Ovary (tissue), 10 donors: ENCODE measurements at places on chromosomes 4 and X. TPM values are rescaled to one million over a fixed set of nuclear protein-coding genes. Genes with fewer than 3 reads are reported as not detected.

- DNase-seq: no peak
These were observed 205.7 kb downstream of the FAT4 start for GRCh38 chr4:125520258-125520990.

DNA sequence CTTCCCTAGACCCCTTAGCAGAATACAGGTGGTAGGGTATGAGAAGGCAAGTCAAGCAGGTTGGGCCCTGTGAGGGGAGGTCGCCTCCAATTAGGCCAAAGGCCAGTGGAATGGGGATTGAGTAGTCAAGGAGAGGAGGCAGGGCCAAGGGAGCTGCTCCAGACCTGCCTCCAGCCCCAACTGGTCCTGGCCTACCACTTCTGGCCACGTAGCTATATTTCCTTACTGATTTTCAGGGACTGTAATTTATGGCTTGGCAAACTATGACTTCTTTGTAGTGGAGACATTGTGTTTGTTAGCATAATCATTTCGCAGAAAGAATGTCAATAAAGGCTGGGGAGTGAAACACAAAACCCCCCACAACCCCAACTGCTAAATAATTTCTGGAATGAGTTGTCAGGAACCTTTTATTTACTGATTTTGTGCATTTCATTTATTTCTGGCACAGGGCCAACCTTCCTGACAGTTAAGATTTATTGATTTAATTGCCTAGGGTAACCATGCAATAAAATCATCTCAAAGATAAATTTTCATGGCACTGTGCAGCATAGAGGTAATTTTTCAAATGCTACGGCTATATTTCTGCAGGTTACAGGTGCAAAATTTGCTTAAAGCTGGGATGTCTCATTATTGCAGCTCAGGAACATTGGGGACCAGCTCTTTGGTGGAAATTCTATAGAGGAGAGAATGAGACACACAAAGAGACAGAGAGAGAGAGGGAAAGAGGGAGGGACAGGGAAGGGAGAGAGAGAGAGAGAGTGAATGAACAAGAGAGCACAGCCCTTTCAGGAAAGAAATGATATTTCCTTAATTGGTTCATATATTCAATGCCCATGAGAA lies 494.9 kb downstream of the IDS start:
- DNase-seq: no peak

Gene WFS1
- 148 TPM for total RNA-seq

DNA sequence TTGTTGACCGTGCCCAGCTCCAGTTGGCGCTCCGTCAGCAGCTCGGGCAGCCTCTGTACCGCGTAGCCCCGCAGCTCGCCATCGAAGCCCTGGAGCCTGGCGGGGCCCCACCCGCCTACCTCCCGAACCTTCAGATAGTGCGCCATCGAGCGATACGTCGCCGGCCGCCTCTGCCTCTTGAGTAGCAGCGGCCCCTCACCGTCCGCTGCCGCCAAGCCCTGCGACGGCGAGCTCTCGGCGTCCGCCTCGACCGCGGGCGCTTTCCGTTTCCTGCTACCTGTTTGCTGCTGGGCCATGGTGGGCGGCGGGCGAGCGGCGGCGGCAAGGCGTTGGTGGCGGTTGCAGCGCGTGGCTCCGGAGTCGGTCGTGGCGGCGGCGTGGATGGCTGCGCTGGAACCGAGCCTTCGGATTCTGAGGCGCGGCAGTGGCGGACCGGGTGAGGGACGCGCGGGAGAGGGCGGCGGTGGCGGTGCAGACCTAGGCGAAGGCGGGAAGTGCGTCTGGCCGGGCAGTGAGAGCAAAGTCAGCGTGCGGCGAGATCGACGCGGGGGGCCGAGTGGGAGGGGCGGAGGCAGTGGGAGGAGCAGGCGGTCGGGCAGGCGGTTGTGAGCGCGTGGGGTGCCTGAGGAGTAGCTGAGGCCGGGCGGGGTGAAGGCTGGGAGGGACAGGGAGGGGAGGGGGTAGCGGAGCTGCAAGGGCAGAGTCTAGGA lies at the start of gene DCAF12L1:
Gene DCAF12L1, minus strand, starts transcription at position 502 of the 710 bp plus-strand sequence. Its CDS starts 206 bp downstream, at position 296.
- peak; percentile 37 for DNase-seq

DNA sequence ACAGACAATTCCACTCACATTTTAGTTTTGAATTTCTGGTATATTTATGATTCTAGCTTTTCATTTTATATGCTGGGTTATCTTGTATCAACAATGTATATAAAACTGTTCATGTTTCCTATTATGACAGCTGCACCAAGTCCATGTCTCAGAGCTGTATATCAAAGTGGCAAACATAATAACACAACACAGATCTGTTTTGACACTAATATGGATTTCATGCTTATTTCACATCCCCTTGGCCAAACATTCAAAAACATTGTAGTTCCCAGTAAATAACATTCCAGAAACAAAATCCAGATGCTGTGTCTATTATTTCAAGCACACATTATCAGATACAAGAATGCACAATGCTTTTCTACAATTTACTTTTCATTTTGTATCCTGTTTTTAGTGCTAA lies 380.6 kb upstream of the MAGEB2 start:
- DNase-seq: no peak

DNA sequence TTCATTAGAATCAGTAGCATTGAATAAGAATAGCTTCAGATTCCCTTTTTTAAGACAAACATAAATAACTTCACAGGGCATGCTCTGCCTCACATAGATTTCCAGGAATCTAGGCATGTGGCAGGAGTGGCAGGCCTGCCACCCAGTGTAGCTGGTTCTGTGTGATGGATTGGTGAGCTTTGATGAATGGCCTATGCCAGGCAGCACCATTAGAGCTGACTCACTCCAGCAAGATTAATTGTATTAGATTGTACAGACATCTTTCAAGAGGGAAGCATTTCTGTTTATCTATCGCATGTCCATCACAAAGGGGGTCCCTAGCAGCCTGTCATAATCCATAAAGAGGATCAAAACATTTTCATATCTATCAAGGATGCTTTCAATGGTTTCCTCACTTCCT lies 71.9 kb downstream of the NAA11 start:
- DNase-seq: no peak

DNA sequence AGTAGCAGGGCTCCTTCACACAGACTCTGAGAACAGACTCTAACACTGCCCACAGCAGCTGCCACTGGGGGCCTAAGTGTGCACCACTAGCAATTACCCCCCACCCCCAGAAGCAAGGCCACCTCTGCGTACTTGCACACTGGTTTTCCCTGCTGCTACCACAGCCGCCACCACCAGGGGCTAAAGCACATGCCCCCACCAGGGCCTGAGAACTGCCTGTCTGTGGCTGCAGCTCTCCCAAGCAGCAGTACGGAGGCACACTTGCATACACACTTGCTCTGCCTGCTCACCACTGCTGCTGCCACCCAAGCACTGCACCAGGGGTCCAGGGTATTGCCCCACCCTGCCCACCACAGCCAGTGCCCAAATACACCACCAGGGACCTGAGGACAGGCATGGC lies 59.6 kb downstream of the SCML2 start:
- DNase-seq: no peak

Gene G3BP2
- total RNA-seq: 96.5 TPM

DNA sequence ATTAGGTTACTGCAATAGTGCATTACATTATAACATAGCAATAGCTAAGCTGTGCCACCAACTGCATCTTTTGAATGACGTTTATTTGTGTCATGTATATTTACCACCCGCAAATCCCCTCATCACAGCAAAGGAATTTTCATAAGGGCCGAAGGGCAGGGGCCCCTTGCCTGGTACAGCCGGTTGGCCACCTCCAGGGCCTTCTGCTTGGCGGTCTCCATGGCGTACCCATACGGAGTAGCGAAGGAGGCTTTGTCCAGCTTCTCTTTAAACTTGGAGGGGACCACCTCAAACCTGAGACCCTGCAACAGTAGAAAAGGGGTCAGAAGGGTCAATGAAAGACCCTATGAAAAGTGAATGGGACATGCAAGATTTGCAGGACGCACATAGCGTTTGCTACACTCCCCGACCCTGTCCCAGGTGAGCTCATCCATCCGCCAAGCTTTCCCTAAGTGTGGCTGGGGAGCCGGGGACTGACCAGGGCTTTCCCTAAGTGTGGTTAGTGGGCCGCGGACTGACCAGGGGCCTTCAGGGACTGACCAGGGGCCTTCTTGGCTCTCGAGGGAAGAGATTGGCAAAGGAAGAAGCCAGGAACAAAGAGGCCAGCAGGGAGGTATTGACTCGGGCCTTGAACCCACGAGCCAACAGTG lies 10.6 kb downstream of the ASMTL start:
- DNase-seq: peak; percentile 21

DNA sequence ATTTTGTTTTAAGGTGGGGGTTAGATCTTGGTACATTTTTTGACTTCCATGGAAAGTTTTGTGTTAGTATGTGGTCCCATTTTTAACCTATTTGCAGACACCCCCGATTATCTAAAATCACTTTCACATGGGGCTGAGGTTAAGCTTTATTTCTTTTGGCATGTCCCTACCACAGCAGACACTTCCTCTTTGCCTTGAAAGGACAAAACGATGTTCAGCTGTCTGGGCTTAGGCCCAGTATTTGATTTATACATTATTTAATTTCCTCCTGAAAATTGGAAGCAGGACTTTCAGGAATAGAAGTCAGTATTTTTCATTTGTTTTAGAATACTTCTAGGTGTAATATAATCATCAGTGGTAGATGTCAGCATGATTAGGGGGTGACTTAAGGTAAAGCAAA lies 112.4 kb upstream of the SPRY1 start:
- DNase-seq: no peak

GRCh38 chr4:38860788-38861424 lies 4.3 kb upstream of the TLR6 start:
- no peak for DNase-seq

- DNase-seq: no peak
These were observed 48.8 kb upstream of the GRXCR1 start for GRCh38 chr4:42843694-42844093.

Gene GPRASP1
- 45.8 TPM for total RNA-seq

DNA sequence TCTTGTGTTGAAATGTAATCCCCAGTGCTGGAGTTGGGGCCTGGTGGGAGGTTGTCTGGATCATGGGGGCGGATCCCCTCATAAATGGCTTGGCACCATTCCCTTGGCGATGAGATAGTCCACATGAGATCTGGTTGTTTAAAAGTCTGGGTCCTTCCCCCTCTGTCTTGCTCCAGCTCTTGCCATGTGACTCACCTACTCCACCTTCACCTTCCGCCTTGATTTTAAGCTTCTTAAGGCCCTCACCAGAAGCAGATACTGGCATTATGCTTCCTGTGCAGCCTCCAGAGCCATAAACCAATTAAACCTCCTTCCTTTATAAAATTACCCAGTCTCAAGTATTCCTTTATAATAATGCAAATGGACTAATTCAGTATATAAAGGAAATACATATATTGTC lies 111.5 kb downstream of the NR3C2 start:
- DNase-seq: no peak

DNA sequence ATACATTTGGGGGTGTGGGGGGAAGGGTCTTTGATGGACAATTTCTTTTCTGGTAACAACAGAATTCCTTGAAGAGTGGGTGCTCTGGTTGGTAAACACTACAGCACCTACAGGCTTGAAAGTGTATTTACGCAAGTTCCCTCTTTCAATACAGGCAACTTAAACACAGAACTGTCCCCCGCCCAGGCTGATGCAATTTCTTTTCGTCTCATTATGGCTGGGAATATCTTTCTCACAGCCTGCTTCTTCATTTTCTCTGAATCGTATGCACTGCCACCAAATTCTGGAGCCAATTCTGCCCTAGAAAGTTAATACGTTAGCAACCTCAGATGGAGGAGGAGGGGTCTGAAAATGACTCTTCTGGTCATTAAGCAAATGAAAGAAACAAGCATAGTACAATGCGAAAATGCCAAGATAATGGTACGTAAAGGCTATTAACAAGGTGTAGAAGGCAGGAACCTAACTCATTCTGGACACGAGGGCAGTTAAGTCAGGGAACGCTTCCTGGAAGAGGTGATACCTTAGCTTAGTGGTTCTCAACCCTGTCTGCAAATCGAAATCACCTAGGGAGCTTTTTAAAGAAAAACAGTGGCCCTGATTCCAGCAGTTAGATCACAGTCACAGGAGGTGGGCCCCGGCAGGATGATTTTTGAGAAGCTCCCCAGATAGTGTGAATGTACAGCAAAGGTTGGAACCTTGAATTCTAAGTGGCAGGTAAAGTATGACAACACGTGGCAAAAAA lies 1.0 kb downstream of the AGA start:
- DNase-seq: no peak

Gene NXF2
- total RNA-seq: not detected
